ENCODE measurements at places on chromosomes 12 and 14.

- no peak for DNase-seq
These were observed 940.8 kb downstream of the SLC6A15 start for GRCh38 chr12:83971781-83972180.

GRCh38 chr12:778615-779014 is 26.2 kb downstream of the WNK1 start:
- DNase-seq, result no peak

DNA sequence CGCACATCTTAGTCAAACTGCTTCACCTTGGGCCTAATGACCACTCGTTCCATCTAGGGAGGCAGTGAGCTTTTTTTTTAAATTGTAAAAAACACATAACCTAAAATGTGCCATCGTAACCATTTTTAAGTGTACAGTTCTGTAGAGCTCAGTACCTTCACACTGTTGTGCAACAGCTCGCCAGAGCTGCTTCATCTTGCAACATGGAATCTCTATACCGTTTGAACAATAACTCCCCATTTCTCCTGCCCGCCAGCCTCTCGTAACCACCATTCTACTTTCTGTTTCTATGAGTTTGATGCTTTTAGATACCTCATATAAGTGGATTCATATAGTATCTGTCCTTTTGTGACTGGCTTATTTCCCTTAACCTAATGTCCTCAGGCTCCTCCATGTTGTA is 196.2 kb downstream of the CHST11 start:
- no peak for DNase-seq

DNA sequence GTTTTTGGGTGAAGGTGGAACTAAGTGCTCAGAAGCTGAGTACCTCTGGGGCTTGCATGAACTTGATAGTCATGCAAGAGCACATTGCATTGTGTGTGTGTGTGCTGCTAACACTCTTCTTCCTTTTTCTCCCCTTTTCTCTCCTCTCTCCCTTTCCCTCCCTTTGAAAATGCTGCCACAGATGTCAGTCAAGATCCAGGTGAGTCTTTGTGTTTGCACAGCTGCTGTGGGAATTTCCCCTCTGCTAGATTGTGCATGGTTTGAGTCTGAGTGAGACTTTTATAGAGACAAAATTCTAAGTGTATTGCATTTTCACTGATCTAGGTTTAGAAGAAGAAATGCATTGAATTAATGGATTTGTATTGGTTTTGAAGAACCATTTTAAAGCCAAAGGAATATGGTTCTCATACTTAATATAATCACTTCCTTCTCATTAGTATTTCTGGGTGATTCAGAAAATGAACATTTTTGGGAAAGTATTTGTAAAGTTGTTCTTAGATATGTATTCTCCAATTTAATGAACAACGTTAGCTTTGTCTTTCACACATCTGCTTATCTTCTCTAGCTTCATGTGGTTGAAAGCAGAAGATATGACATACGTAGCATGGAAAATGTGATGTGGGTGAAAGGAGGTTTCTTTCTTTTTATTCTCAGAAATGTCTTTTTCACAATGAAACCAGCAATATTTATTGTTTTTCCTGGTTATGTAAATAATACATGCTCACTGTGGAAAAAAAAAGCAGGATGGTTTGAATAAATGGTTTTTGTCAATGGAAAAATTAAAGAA is 108.5 kb downstream of the NRXN3 start:
- no peak for DNase-seq

DNA sequence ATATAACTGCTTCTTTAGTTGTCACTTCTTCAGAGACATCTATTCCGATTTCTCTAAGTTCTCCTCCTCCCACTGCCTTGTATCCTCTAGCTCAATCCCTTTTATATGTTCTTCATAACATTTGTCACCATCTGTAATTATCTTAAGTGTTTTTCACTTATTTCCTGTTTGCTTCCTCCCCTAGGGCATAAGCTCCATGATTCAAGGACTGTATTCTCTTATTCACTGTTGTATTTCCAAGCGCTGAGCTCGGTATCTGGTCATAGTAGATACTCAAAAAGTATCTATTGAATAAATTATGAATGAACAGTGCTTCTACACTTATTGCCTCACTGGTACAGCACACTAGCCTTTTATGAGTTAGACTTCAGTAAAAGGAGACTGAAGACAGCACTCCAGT is 109.0 kb upstream of the TMPO start:
- DNase-seq, result no peak

DNA sequence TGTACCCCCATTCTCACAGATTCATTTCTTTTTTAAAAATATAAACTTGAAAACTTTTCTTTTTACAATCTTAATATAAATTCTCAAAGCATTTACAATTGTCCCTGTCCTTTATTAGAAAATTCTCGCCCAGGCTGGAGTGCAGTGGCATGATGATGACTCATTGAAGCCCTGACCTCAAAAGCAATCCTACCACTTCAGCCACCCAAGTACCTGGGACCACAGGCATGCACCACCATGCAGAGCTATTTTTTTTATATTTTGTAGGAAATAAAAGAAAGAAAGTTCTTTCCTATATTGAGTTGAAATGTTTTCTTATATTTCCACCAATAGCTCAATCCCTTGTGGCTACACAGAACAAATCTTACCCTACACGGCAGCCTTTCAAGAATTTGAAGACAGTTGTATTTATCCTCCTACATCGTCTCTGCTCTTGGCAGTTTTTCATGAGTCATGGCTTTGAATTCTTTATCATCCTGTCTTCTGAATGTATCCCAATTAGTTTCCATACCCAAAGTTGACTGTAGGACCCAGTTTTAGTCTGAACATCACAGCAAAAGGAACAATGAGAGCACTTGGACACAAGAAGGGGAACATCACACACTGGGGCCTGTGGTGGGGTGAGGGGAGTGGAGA is 52.4 kb downstream of the SYT1 start:
- no peak for DNase-seq

DNA sequence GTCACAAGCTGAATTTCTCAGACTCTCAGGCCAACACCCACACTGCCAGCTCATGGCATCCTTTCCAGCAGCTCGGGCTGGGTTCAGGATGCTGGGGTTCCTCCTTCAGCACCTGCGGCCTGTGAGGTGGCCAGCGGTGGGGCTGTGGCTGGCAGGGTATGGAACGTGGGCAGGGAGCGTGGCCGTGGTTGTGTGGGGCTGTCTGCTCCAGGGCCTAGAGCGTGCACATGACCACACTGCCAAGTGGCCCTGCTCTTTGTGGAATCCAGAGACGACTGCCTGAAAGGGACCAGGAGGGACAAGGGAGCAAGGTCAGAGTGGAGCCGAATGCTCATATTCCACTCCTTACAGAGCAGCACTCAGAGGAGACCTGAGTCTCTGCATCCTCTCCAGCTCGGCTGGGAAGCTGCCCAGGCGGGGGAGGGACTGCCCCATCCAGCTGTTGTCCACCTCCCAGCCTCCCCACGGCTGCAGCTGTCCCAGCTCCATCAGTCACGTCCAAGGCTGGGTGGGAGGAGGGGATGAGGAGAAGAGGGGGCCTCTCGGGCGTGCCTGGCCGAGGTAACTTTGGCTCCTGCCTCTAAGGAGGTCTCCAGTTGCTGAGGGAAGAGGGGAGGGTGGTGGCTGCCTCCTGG is 71.3 kb downstream of the TSPAN9 start:
- DNase-seq, result no peak

- DNase-seq, result no peak
These were observed 725.9 kb upstream of the MDGA2 start for GRCh38 chr14:48401321-48401720.

GRCh38 chr12:67618303-67618702 is 30.2 kb upstream of the DYRK2 start:
- DNase-seq, result no peak

DNA sequence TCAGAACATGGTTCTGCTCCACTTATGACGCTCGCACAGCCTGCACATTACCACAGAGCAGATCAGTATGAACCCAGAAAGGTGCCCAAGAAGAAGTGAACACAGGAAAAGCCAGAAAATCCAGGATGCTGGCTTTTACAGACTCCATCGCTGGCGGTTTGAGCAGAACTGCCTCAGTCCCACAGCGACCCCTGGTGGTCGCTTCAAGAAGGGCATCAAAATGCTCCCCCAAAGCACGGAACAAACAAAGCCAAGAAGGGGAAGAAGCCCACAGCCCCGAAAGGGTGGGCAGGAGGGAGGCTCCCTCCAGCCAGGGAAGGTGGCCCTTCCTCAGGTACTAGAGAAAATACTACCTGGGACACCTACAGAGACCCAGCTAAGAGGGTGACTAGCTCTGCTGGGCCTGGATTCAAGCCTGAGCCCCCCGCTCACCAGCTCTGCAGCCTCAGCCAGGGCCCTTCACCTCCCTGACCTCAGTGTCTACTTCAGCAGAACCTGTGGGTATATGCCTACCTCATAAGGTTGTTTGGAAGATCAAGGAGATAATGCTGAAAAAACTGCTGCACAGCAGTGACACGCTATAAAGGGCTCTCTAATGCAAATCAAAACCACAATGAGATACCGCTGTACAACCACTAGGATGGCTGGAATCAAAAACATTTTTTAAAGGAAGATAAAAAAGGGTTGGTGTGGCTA is 98.1 kb downstream of the NCOR2 start:
- no peak for DNase-seq

DNA sequence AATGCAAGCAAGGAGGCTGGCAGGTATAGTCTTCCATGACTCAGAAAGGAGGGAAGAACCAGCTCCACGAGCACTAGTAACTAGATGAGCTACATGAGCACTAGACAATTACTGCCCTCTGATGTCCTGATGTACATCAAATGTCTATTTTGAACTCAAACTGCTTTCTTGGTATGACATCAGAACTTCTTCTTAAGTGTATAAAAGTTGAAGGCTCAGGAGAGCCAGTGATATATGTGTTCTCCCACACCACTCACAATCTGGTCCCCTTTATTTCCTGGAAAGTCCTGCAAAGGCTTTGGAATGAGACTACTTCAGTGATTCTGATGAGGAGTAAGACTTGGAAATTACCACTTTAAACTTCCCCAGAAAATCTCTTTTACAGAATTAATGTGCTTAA is 18.5 kb upstream of the DHRS7 start:
- no peak for DNase-seq

- DNase-seq, result no peak
These were observed 39.2 kb upstream of the PLXNC1 start for GRCh38 chr12:94109160-94109559.

DNA sequence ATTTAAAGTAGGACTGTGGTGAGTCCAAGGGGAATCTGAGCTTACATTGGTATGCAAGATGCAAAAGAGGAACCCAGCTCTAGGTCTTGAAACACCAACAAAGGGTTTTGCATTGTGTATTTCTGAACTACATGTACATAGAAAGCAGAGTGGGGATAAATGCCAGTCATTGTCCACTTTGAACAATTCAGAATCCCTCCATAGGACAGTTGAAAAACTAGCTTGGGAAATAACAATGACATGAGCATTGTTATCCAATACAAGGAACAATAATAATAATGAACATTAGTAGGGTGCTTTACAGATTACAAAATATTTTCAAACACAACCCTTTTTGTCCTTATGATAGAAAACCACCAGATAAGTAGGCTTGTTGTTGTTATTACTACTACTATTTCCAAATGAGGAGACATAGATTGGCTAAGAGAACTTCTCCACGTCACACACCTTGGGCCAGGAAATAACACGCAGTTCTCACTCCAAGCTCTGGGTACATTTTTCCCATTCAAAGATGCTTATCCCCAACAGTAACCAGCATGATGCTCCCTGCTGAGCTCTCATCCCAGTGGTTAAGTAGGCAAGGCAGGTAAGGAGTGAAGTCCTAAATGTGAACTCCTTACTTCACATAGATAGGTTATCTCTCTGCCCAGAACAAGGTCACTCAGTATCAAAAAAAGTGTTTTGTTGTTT is 51.7 kb upstream of the RASSF8 start:
- no peak for DNase-seq

DNA sequence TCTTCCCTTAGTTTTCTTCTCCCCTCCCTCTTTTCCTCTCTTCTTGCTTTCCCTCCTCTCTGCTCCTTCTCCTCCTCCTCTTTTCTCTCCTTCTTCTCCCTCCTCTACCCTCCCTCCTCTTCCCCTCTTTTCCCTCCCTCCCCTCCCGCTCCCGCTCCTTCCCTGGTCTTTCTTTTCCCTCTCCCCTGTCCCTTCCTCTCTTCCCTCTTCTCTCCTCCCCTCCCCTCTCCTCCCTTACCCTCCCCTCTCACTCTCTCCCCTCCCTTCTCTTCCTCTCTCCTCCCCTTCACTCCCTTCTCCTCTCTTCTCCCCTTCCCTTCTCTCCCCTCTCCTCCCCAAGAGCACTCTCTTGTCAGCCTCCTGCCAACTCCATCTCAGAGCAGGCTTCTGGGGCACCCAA is 17.4 kb upstream of the FBXO21 start:
- DNase-seq, result no peak

GRCh38 chr12:75823475-75823874 is 208.1 kb downstream of the PHLDA1 start:
- DNase-seq, result no peak

- peak; percentile 86 for DNase-seq
These were observed at the start of the genes BAG5 and COA8 for GRCh38 chr14:103562429-103563225. Gene BAG5 (minus strand): TSS chr14:103562657. CDS start chr14:103561164, 1,493 bp downstream. Gene COA8 (plus strand): TSS chr14:103562960. CDS start chr14:103563002, 42 bp downstream.

DNA sequence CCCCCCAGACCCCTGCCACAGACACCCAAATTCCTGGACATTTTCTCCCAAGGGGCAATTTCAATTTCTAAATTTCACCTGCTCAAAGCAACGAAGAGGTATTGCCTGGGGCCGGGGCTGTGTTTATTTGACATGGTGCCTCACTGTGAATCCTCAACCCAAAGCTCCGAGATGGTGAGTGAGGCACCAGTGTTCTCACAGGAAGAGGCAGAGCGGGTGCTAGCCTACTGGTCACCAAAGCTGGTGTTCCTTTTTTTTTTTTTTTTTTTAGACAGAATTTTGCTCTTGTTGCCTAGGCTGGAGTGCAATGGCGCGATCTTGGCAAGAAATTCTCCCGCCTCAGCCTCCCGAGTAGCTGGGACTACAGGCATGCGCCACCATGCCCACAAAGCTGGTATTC is 14.8 kb upstream of the SH2B3 start:
- no peak for DNase-seq

- no peak for DNase-seq
These were observed 9.9 kb downstream of the SPIC start for GRCh38 chr12:101485021-101485420.

GRCh38 chr14:59247801-59248584 is 59.5 kb downstream of the DAAM1 start:
- no peak for DNase-seq

DNA sequence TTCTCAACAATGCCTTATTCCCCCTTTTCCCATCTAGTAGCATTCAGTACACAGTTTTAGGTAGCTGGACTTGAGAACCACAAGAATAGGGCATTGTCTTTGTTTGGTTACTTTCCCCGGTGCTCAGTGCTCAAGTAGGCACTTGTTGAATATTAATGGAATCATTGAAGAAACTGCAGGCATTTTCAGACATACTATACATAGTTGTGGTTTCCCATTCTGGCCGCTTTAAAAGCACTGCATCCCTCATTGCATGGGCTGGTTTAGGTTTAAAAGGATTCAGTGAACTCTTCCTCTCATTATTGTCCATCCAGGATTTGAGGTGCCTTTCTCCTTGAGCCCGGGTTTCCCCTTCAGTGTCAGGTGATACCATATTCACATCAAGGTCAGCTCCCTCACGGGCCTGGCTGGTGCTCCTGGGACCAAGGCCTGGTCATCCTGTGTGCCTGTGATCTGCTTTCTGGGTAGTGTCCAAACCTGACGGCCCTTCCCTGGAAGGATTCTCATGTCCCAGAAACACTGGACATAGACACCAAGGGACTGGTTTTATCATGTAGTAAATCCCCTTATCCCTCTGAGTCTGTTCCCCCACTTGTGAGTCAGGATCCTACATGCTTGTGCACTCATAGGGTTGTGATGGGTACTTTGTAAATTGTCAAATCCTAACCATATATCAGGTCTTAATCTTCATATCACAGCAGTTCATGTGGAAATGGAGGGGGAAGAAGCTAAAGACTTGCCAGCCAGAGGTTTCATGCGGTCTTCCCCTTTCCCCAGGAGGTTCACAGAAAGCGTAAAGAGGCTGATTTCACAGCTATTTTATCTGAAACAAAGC is 7.4 kb downstream of the TCP11L2 start:
- DNase-seq, result no peak

- DNase-seq, result no peak
These were observed 128.5 kb downstream of the PHETA1 start for GRCh38 chr12:111240374-111240773.

Measured in posterior cingulate gyrus (tissue), 11 donors.